ENCODE measurements at places on chromosomes 7 and 10.

- no peak for DNase-seq
Measured at GRCh38 chr10:101617102-101617823, 29.1 kb downstream of the DPCD start.

- no peak for DNase-seq
Measured at GRCh38 chr10:95478935-95479334, 82.2 kb downstream of the SORBS1 start.

- DNase-seq, result no peak
Measured at GRCh38 chr10:129280908-129281586, 186.0 kb upstream of the MGMT start.

DNA sequence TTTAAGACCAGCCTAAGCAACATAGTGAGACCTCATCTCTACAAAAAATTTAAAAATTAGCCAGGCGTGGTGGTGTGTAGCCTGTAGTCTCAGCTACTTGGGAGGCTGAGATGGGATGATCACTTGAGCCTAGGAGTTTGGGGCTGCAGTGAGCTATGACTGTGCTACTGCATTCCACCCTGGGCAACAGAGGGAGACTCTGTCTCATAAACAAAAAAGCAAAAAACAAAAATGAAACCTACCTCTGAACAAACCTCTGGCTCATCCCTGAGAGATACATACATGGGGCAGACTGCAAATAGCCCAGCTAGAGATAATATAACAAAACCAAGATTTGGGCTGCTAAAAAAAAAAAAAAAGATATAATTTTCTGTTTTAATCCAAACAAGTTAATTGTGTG, 19.5 kb downstream of the C10orf67 start:
- no peak for DNase-seq

- DNase-seq, result no peak
Measured at GRCh38 chr7:6542368-6542767, 8.9 kb downstream of the GRID2IP start.

- DNase-seq, result no peak
Measured at GRCh38 chr7:4026941-4027486, 655.1 kb upstream of the FOXK1 start.

GRCh38 chr10:129418496-129419225, 48.4 kb upstream of the MGMT start:
- DNase-seq, result no peak

- no peak for DNase-seq
Measured at GRCh38 chr7:124022551-124022950, 10.3 kb downstream of the TMEM229A start.

GRCh38 chr10:119235356-119235755, 28.0 kb downstream of the GRK5 start:
- no peak for DNase-seq

- no peak for DNase-seq
Measured at GRCh38 chr7:132469264-132469663, 107.0 kb downstream of the PLXNA4 start.

- no peak for DNase-seq
Measured at GRCh38 chr10:32963096-32963495, 5.1 kb upstream of the ITGB1 start.

GRCh38 chr7:45258533-45259226, 101.1 kb downstream of the RAMP3 start:
- DNase-seq, result no peak

- no peak for DNase-seq
Measured at GRCh38 chr7:91264924-91265681, 870 bp downstream of the FZD1 start.

DNA sequence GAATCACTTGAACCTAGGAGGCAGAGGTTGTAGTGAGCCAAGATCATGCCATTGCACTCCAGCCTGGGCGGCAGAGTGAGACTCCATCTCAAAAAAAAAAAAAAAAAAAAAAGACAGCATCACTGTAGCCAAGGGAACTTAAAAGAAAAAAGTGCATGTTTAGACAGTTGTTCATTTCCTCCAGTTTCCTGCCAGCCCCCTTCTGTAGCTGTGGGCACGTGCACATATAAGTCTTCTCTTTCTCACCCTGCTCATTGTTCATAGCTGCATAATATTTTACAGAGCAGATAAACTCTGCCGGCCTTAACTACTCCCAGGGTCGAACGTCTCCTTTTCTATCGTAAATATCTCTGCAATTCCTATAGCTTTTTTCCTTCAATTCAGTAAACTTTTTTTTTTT, 132.6 kb downstream of the LHPP start:
- no peak for DNase-seq

DNA sequence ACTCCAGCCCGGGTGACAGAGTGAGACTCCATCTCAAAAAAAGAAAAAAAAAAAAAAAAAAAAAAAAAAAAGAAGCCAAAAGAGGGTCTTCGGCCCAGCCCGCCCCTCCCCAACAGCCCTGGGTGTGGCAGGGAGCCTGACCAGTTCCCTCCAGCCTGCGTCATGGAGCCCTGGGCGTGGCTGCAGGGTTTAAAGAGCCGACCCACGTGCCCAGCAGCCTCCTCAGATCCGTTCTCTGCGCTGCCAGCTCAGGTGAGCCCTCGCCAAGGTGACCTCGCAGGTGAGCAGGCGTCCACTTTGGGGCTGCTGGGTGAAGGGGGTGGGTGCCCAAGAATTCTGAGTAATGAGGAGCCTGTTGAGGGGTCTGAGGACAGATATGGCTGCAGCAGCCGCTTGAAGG, at the start of gene FXYD4:
Gene FXYD4 (plus strand): TSS at position 219 of the 400 bp plus-strand sequence. CDS start 2,111 bp downstream, outside the sequence.
- no peak for DNase-seq

DNA sequence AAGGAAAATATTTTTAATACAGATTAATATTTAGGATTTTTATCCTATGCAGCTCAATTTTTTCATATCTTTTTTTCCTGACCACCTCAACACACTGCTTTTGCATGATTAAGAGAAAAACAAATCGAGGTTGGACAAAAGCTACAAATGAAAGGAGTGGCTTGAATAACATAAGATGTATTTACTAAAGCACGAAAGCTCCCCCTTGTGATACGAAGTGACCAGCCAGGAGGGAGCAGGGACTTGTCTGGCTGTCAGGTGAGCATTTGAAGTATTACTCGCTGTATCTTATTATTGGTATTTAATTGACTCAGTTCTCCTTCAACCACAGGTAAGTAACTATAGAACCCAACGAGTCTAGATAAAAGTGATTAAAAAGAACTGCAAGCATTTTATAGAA, 265.2 kb upstream of the PHF14 start:
- DNase-seq, result no peak

DNA sequence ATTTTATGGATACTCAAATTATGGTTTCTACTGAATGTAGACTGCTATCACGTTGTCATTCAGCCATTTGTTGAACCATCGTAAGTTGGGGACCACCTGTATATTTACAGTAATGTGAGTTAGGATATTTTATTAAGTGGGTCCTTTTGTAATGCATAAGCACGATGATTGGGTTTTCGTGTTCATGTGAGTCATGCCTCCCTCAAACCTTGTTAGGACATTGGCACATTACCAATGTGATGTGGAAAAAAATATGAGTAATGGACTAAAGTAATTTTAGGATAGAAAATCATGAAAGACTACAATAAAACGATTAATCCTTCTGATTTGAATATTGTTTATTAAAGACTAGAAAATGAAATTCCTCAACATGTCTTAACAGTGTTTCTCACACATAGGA, 8.7 kb downstream of the SMC3 start:
- DNase-seq, result no peak

DNA sequence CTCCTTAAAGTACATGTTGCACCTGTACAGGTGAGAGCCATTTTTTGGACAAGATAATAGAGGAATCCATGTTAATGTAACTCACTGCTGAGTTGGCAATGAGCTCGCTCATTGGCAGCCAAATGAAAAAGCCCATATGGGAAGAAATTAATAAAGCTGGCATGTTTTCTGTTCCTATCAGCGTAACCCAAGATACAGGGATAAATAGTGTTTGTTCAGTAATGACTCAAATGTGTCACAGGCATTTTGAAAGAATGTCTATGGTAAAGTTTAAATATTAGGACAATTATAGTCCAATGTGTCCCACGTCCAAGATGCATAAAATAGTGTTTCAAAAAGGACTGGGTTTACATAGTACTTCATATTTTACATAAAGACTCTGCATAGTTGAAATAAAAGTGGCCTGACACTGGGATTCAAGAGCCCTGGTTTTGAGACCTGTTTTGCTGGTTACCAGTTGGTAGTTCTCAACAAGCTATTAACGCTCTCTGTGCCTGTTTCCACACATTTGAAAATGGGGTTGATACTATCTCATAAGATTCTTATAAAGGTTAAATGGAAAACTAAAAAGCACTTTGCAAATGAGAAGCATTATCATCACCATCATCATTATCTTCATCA, 49.1 kb downstream of the MTURN start:
- DNase-seq, result no peak

DNA sequence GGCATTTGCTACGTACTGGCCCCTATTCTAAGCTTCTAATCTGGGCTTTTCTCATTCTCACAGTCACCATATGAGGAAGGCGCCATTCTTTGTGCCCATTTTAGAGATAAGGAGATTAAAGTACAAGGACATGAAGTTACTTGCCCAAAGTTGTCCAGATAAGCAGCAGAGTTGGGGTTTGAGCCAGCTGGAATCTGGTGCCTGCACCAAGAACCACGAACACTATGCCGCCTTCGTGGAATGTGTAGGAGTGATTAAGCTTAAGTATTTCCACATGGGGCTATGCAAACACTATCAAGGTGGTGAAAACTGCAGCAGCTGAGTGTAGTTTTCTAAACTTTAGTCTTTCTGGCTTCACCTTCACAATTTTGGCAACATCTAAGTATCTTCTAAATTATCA, 342.7 kb upstream of the ETV1 start:
- no peak for DNase-seq

DNA sequence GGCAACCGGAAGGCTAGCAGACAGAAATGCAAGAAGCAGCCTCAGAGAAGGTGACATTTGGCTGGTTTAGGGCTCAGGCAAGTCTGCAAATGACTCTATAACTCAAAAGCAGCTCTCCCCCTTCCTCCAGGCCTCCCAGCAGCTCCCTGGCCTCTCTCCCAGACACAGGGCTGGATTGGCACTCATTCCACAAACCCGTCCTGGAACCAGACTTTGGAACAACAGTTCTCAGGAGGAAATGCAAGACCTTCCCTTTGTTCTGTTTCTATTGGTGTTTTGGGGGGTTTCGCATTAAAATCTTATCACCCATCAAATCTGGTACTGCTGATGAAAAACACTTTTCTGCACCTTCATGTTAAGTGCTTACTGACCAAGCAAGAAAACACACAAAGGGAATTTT, 40.3 kb upstream of the EFCAB10 start:
- DNase-seq, result no peak

Measured in stimulated activated CD4-positive, alpha-beta T cell treated with anti-CD3 and anti-CD28 coated beads, Interleukin-4, amount 100 ng/mL, for 24 hours (primary cell).